ENCODE measurements at places on chromosomes 5 and 9. TPM values are rescaled to one million over a fixed set of nuclear protein-coding genes. Genes with fewer than 3 reads are reported as not detected.

GRCh38 chr9:109889456-109889855 lies 109.5 kb downstream of the PALM2AKAP2 start:
- H3K4me1 ChIP-seq, result peaks cover 17% of the 10 kb centered on the region
- no peak overlapping the region for H3K4me3 ChIP-seq
- H3K36me3 ChIP-seq, result no peaks in the 10 kb centered on the region
- no peaks in the 10 kb centered on the region for H3K27me3 ChIP-seq
- DNase-seq, result no peak
- H3K27ac ChIP-seq, result no peak overlapping the region

MZB1 gene
- 0.32 TPM for polyA plus RNA-seq

- H3K27ac ChIP-seq, result no peak overlapping the region
- peaks cover 40% of the 10 kb centered on the region for H3K27me3 ChIP-seq
- no peaks in the 10 kb centered on the region for H3K36me3 ChIP-seq
- no peak for DNase-seq
- no peak overlapping the region for H3K4me3 ChIP-seq
Measured at GRCh38 chr9:17907779-17908508, 329.1 kb downstream of the SH3GL2 start.

DNA sequence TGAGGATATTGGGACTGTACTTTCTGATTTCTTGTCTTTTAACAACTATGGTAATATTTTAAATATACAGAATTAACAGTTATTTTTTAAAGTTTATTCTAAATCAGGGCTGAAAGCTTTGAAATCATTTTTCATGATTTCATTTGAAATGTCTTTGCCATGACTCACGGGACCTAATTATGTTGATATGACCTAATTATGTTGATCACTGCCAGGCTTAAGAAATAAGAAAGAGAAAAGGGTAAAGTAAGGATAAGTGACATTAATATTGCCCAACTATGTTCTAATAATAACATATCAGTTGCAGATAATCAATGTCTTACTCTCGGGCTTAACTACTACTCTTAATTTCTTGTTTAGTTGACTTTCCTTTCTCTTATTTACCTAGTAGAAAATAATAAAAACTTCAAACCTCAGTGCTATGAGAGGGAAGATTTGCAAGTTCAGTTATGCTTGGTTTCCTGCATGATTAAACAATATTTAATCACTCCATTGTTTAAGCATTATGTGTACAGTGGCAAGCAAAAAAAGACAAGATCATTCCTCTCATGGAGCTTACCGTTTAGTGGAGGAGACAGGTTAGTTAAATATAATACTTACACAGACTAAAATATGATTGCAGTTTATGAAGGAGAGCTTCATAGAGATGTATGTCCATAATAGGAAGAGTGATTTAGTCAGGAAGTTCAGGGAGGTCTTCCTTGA lies 67.0 kb upstream of the EIF4EBP3 start:
- no peak overlapping the region for H3K4me3 ChIP-seq
- peak; percentile 59 for DNase-seq
- peak overlapping the region; percentile 23 for H3K27ac ChIP-seq
- peaks cover 16% of the 10 kb centered on the region for H3K36me3 ChIP-seq

DNA sequence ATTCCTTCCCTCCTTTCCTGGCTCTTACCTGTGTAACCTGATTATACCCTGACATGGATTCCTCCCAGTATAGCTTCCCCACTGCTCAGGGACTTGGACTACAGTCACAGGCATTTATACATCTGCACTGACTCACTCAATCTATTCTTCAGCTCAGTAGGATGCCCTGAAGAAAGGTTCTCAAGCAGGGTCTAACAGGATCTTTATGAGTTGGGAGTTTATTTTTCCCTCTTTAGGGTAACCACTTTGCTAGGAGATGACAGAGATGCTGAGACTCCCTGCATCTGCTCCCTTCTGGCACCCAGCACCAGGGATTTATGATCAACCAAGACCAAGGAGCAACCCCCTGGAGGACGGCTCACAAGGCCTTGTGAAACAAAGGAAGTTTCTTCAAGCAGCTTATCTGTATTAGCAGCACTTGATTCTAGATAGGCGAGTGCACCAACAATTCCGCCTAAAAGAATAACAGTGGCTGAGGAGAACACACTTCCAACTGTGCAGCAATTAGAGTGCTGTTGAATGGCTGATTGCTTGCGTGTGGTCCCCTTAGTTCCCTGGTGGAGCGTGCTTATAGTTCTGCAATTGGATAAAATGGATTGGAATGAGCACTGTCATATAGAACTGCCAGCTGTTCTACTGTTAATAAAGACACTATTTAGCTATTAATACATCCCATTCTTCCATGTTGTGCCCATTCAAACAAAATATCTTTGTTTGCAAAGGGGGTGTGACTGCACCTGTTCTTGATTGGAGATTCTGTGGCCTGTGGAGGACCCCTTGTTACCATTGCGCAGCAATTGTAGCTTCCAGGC lies 482.6 kb downstream of the ZNF608 start:
- H3K27ac ChIP-seq, result no peak overlapping the region
- no peak overlapping the region for H3K4me3 ChIP-seq
- peaks cover 25% of the 10 kb centered on the region for H3K27me3 ChIP-seq
- no peaks in the 10 kb centered on the region for H3K4me1 ChIP-seq
- no peak for DNase-seq

DNA sequence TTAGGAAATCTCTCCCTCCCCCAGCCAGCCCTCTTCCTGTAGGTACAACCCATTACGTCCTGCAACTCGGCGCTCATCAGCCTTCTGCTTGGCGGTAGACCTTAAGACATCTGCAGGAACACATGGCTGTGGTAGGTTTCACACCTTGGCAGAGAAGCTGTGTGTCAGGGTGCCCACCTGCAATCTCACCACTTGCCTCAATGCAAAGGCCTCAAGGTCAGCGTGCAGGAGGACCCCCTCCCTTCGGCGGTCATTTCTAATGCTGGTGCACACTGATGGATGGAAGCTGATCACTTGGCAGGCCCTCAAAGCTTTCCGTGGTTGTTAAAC lies 67.3 kb downstream of the CRB2 start:
- H3K4me3 ChIP-seq, result no peak overlapping the region
- no peaks in the 10 kb centered on the region for H3K27me3 ChIP-seq
- H3K4me1 ChIP-seq, result no peaks in the 10 kb centered on the region
- H3K27ac ChIP-seq, result no peak overlapping the region

All from GM23248 (cell line).